ENCODE measurements at places on chromosomes 11 and 22.

DNA sequence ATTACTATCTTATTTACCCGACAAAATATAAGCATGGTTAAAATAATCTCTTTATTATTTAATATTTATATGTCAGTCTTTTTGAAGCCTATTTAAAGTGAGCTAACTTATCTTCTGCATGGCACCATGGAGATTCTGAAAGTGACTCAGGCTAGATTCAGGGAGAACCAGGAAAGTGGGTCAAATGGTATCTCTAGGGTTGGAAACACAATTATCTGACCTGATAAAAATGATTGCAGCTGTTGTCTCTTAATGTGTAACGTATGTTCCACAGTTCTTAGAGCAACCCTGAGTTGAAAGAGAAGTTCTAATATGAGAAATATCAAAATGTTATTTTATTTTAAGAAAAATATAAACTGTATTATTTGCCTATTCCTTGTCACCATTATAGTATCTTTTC, 143.1 kb upstream of the CARD18 start:
- no peak for DNase-seq

DNA sequence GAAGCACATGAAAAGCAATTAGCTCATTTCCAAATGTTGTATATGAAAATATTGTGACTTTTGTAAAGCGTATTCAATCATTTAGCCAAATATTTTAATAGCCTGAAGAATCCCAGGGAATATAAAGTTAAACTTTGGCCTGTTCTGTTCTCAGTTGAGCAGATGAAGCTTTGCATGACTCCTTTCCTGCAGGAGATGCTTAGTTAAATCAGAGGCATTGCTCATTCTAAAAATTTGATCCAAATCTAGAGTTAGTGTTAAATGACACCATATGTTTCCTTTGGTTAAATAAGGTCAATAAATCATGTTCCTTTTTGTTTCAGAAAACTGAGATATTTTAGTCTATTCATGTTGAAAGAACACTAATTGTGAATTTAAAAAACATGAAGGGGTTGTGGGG, 51.2 kb upstream of the BIRC3 start:
- no peak for DNase-seq

DNA sequence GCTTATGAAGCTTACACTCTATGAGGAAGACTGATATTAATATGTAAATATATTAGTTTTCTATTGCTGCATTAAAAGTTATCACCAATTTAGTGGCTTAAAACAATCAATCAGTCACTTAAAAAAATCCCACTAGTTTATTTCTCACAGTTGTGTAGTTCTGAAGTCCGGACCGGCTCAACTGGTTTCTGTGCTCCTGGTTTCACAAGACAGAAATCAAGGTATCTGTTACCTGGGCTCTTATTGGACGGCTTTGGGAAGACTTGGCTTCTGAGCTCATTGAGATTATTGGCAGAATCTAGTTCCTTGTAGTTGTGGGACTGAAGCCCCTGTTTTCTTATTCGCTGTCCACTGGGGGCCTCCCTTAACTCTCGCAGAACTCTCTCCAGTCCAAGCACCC, 343.0 kb downstream of the RAB38 start:
- DNase-seq: no peak

GRCh38 chr11:65446446-65447277, 24.1 kb downstream of the NEAT1 start:
- DNase-seq: no peak

GRCh38 chr11:107457205-107457557, 444 bp downstream of the CWF19L2 start:
- DNase-seq: no peak

DNA sequence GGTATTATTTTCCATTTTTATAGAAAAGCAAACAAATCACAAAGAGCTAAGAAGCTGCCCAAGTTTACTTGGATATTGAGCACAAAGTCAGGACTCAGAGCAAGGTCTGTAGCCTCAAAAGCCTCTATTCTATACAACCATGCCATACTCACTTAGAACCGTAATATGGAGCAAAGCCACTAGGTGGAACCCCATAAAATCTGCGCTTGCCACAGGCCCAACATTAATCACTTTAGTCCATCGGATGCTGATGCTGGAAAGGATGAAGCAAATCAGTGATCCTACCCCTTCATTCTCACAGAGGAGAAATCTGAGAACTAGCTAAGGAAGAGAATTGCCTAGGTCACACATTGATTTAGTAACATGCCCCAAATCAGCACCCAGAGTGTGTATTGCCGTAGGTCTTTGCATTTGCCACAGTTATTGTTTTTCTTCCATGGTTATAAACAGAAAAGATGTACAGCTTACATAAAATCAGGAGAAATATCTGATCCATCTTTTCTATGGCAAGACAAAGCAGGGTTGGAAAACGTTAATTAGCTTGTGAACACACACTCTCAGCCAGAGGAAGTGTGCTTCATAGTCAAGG, 56.7 kb upstream of the RAB38 start:
- DNase-seq: no peak
